ENCODE measurements at places on chromosomes 6 and 20. TPM values are rescaled to one million over a fixed set of nuclear protein-coding genes. Genes with fewer than 3 reads are reported as not detected.

- no peak for DNase-seq
These were observed 2.1 kb downstream of the HLA-DQB1 start for GRCh38 chr6:32664354-32664753.

DNA sequence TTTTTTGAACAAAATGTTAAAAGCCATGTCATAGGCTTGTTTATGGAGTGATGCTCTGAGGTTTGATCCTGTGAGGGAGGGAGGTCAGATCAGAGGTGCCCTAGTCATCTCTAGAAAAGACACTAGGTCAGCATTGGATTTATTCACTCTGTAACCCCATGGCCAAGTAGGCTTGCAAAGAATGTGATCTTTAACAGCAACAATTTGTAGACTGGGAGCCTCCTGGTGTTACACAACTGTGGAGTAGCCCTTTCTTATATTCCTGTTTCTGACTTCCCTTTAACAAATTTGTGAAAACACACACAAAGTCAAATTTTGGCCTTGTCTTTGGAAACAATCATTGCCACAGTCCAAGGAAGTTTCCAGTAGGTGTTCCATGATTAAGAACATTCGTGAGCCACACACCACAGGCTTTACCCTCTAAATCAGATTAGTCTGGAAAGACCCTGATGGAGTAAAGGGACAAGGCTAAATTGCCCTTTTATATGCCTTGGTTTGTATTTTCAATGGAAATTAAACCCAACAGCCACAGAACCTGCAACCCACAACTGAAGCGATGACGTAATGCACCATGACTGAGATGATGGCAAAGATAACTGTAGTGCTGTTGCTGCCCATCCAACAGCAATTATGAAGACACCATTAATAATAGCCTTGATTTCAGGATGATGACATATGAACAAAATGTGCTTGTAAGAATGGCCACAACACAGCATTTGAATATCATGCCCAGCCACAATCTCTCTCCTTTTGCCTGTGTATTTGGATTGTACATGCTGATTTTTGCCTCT lies 22.1 kb downstream of the SCP2D1 start:
- no peak for DNase-seq

DNA sequence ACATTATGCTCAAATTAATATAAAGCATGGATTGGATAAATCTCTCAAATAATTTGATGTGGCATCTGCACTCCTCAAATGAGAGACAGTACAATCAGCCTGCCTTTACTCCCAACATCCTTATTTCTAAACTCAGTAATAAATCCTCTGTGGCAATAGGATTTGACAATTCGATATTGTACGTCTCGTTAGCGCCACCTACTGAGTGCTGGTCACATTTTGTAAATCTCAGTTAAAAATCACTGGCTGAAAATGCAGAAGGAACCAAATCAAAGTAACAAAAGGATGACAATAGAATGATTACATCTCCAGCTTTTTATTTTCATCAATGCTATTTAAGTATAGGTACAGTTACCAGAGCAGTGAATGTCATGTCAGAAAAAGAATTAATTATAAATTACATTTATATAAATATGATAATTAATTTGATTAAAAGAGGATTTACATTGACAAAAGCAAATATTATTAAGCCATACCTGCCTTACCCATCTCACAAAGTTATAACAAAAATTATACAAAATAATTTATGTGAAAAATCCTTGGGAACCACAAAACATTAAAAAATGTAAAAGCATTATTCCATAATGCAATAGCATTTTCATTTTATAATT lies 20.2 kb upstream of the GJE1 start:
- DNase-seq = peak; percentile 89

DNA sequence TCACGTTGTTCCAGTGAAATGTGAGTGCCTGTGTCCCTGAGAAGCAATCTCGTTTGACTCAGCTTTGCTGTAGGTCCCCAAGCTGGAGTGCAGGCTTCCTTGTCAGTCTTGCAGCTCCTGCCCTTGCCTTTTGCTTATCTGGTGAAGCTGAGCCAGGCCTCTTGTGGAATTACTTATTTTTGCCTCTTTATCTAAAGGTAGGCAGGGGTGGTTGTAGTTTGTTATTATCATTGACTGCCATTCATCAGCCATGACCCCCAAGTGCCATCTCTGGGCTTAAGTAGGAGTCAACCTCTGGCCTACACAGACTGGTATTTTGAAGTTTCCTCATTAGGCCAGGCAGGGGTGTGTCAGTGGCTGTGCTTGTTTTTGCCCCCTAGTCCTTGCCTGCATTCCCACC lies 2.1 kb downstream of the TMEM14B start:
- no peak for DNase-seq

- DNase-seq = no peak
These were observed 1.5 kb downstream of the GPANK1 start for GRCh38 chr6:31663126-31663960.

GRCh38 chr20:25750765-25751696 lies 54.4 kb upstream of the ZNF337 start:
- DNase-seq = no peak

Gene SCRT2
- 4.1 TPM for total RNA-seq
